Neural crest cell (in vitro differentiated cells): ENCODE measurements at places on chromosomes 1 and 21. TPM values are rescaled to one million over a fixed set of nuclear protein-coding genes. Genes with fewer than 3 reads are reported as not detected.

The TGFBR3 gene
- total RNA-seq = 14.7 and 15.1 TPM in 2 replicates

The TCP10L gene
- total RNA-seq = 1.7 and 2.2 TPM in 2 replicates

The HCRTR1 gene
- total RNA-seq = 0.23 TPM in 1 of 2 replicates, not detected in the other

The LCK gene
- not detected in 2 replicates for total RNA-seq

The GRIK1 gene
- 0.77 and 0.91 TPM in 2 replicates for total RNA-seq
